ENCODE measurements at places on chromosomes 6 and 20.

DNA sequence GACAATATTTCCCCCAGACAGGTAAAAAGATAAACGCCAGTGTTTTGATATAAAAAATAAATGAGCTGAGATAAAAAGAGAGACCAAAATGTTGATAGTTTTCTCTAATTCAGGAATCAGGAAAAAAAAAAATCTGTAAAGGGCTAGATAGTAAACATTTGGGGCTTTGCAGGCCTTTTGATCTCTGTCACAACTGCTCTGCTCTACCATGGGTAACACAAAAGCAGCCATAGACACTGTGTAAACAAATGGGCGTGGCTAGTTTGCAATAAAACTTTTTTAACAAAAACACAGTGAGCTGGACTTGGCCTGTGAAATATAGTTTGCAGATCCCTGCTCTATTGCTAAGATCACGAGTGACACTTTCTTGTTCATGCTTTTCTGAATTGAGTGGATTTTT, 219.1 kb upstream of the STXBP5 start:
- DNase-seq, result no peak

GRCh38 chr6:41716516-41717391, 18.7 kb downstream of the TFEB start:
- DNase-seq, result no peak

GRCh38 chr20:20440886-20441658, 73.2 kb downstream of the INSM1 start:
- no peak for DNase-seq

DNA sequence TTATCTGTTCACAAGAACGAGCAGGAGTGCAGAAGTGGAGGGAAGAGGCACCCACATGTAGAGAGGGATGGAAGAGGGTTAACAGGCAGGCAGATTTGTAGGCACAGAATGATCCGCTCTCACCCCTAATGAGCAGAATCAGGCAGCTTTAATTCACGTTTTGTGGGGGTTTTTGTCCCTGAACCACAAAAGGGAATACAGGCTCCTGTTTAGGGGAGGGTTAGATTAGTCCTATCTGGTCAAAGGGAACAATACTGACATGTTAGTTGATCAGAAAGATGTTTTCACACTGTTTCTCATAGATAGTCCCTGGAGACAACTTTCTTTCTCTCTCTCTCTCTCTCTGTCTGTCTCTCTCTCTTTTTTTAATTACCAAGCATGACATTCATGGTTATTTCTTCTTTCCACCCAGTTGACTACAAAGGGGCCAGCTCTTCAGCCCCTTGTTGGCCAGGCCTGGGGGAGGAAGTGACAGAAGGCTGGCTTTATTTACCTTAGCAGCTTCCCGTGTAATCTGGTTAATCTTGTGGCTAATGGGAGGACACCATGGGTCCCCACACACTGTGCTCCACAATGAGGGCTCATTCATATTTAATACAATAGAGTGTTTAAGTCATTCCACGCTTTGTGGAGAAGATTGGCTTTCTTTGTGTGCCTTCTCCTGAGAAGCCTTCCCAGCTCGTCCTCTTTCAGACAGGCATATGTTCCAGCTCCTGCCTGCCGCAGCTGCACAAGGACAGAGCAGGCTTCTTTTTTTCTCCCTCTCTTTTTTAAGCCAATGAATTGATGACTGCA, 958.8 kb downstream of the TFAP2A start:
- DNase-seq, result no peak

- no peak for DNase-seq
Observed at GRCh38 chr6:168037242-168037641, 39.8 kb downstream of the KIF25 start.
